ENCODE measurements at places on chromosomes 16 and 17. TPM values are rescaled to one million over a fixed set of nuclear protein-coding genes. Genes with fewer than 3 reads are reported as not detected.

DNA sequence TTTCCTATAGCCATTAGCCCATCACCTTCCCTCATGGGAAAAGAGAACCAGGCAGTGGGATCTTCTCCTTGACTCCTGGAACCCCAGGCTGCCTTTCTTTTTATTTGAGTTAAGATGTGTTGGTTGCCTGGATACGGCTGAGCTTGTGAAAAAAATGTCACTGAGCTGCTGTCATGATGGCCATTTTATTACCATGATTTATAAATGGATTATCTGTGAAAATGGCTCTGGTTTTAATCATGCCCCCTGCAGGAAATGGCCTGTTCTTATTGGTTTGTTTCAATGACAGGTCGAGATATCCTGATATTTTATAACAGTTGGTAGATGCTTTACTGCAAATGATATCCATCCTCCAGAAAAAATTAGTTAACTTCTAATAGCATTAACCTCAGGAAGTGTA lies 640.4 kb downstream of the CDH11 start:
- no peak for DNase-seq

DNA sequence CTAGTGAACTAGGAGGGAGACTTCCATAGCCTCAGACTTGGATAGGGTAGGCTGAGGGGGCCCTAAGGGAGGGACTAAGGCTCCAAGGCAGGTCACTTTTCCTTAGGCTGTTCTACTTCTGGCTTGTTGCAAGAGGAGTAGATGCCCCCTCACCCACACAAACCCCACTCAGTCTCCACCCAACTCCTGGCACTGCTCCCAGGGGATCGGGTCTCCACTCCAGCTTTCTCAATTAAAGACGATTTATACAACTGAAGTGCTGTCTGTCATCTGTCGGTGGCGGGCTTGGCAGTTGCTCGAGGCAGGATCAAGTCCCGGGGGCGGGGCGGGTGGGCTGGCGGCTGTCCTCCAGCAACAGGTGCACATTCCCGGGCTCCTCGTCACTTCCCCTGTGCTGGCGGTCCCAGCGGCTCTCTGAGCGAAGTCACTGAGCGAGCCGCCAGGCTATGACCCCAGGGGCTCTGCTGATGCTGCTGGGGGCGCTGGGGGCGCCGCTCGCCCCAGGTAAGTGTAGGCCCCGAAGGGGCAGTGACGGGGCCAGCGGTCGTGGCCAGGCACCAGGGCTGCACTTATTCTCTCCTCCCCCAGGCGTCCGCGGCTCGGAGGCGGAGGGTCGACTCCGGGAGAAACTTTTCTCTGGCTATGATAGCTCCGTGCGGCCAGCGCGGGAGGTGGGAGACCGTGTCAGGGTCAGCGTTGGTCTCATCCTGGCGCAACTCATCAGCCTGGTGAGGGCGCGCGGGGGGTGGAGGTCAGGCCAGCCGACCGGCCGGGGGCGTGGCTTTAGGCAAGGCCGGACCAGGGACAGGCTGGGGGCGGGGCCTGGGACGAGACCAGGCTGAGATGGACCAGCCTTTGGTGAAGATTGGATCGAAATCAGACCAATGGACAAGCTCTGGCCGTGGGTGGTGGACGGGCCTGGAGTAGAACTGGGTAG lies at the start of gene CHRNB1:
CHRNB1 (plus strand) TSS at position 380 of the 937 bp plus-strand sequence; CDS start at position 447, 67 bp downstream.
- no peak for DNase-seq

KRT23 gene
- polyA plus RNA-seq: 0.80 TPM

CCL1 gene
- polyA plus RNA-seq: not detected
